T-cell (primary cell): ENCODE measurements at places on chromosomes 2 and 18. TPM values are rescaled to one million over a fixed set of nuclear protein-coding genes. Genes with fewer than 3 reads are reported as not detected.

DNA sequence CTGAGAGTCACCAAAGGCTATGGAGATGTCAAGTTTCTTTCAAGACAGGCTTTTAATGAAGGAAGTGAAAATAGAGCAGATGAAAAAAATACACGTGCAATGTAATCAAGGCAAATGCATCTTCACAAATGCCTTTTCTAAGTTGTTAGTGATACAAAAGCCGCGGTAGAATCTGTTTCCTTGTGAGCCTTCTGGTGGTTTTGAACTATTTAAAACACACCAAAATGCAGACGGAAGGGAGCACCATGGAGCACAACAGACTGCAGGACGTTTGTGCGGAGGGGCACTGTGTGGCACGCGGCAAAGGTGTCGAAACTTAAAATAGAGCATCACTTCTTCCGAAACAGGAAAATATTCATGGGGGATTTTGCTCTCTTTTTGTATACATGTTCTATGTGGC lies 65.0 kb upstream of the BOD1L2 start:
- DNase-seq: no peak

DNA sequence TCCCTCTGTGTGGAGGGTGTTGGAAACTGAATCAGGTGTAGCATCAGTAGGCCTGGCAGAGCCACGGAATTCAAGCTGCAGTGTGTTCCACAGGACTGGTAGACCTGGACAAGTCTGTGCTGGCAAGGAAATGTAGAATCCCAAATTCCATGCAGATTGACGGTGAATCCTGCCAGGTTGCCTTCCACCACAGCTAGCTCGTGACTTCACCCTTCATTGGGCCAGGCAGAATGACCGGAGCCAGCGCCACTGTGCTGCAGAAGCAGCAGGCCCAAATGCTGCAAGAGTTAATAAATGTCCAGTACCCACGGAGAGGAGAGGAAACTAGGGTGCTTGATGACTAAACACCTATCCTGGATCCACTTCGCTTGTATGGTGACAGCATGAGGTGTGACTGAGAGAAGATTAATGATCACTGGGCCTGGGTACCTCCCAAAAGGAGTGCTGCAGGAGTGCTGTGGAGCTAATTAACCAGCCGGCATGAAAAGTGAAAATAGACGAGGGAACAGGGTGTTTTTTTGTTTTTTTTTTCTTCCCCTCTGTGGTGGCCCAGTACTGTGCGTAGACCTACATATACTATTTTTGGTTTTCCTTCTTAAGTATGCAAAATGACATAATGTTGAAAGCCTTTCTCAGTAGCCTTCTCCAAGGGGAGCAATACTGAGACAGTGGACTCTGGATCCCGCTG lies 122.2 kb downstream of the TANC1 start:
- DNase-seq: no peak

GRCh38 chr2:3174626-3175567 lies 202.7 kb downstream of the EIPR1 start:
- no peak for DNase-seq

DNA sequence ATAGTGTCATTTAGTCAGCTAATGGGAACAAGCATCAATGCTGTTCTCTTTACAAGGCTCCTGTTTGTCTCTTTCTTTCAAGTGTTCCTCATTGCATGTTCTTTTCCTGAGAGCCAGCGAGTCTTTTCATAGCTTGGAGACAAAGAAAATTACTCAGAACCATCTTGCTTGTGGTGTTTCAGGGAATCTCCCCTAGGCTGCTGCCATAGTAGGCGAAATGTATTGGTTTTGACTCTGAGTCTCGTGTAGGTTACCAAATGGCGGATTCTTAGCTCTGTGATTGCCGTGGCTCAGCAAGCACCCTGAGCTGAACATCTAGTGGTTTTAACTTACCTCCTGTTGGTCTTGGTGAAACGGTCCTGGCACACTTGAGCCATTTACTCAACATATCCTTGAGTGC lies 68.7 kb downstream of the RHBDD1 start:
- no peak for DNase-seq

GRCh38 chr18:13254971-13255927 lies 36.7 kb downstream of the LDLRAD4 start:
- no peak for DNase-seq

DNA sequence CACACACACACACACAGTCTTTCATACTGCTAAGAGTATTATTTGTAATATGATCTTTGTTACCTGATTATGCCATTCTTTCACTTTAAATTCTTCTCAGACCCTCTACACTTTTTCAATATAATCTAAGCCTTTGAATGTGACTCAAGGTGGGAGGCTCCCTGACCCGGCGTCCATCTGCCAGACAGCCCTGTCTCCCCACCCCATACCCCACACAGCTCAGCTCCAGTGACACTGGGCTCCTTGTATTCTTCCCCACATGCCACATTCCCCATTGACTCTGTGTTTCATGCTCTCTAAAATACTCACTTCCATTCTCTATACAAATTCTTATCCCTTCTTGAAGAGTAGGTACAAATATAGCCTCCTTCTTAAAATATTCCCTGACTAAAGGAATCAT lies 442.2 kb downstream of the TGIF1 start:
- DNase-seq: no peak

GRCh38 chr2:16643099-16643498 lies 22.5 kb downstream of the CYRIA start:
- DNase-seq: no peak

- DNase-seq: no peak
Measured at GRCh38 chr2:170950221-170950761, 21.2 kb downstream of the GORASP2 start.

DNA sequence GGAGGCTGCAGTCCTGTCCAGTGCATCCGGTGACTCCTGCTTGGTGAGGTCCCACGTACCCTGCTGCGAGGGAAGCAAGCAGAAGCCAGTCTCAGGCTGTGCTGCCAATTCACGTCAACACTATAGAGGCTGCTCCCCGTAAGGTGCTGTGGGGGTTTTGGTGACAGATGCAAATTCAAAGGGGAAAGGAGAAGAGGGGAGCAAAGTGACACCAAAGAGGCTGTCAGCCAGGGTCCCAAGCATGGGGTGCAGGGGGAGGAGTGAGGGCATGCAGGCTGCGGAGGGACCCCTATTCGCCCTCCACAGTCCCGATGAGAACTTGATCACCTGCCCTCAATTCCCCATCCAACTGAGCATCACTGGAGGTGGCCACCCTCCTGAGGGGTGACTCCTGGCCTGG lies 179.4 kb upstream of the HS6ST1 start:
- no peak for DNase-seq

- no peak for DNase-seq
Measured at GRCh38 chr2:62741954-62742722, 36.6 kb downstream of the EHBP1 start.

GRCh38 chr2:233083782-233084181 lies 23.6 kb downstream of the INPP5D start:
- no peak for DNase-seq

- DNase-seq: no peak
Measured at GRCh38 chr2:45046786-45047185, 37.5 kb upstream of the SIX2 start.

DNA sequence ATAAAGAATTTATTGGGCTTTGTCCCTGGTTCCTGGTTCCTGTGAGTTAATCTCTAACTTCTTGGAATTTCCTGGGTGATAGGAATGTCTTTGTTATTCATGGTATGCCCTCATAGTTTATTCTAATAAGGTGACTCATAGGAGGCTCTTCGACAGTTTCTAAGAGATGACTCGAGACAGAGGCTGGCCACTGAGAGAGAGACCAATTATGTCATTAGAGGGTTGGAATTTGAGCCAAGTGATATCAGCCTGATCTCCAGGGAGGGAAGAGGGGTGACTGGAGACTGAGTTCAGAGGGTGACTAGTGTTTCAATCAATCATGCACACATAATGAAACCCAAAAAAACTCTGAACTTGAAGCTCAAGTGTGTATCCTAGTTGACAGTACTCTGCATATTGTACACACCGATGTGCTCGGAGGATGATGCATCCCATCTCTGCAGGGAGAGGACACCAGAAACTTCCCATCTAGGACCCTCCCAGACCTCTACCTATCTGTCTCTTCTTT lies 185.7 kb downstream of the MTCL1 start:
- DNase-seq: no peak

- DNase-seq: no peak
Measured at GRCh38 chr2:19894134-19894792, 7.5 kb downstream of the TTC32 start.

DNA sequence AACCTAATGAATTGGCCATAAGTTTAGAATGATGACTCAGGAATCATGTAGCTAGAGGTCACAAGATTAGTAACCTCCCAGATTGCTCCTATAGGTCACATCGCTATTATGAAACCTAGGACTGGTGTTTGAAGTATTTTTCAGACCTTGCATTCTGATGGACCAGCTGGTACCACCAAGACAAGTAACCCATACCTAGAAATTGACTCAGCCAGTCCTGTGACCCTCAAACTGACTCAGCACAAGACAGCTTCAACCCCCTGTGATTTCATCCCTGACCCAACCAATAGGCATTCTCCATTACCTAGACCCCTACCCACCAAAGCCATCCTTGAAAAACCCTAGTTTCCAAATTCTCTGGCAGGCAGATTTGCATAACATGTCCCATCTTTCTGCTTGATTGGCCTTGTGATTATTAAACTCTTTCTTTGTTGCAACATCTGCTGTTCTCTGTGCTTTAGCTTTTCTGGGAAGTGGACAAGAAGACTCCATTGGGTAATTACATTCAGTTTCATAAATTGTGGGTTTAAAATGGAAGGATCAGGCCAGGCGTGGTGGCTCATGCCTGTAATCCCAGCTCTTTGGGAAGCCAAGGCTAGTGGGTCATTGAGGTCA lies 254.9 kb downstream of the IRS1 start:
- DNase-seq: no peak

DNA sequence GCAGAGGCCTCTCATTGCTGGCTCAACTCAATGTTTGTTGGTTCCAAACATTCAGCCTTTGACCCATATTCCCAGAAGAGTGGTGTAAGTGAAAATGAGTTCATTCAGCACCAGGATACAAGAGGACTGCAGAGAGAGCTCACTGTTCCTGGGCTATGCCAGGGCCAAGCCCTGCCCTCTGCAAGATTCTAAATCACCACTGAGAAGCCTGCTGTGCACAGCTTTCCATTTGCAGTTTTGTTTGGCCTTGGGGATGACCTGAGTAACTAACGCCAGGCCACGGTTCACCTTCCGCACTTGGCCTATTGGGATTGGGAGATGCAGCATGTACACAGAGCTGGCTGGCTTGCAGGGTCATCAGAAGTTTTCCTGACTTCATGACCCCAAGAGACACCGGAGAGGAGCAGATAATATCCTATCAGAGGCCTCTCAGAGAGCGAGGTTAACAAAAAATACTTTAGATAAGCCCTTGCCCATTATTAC lies 12.6 kb downstream of the GKN1 start:
- no peak for DNase-seq

- no peak for DNase-seq
Measured at GRCh38 chr2:152499331-152499816, 164.4 kb downstream of the FMNL2 start.

DNA sequence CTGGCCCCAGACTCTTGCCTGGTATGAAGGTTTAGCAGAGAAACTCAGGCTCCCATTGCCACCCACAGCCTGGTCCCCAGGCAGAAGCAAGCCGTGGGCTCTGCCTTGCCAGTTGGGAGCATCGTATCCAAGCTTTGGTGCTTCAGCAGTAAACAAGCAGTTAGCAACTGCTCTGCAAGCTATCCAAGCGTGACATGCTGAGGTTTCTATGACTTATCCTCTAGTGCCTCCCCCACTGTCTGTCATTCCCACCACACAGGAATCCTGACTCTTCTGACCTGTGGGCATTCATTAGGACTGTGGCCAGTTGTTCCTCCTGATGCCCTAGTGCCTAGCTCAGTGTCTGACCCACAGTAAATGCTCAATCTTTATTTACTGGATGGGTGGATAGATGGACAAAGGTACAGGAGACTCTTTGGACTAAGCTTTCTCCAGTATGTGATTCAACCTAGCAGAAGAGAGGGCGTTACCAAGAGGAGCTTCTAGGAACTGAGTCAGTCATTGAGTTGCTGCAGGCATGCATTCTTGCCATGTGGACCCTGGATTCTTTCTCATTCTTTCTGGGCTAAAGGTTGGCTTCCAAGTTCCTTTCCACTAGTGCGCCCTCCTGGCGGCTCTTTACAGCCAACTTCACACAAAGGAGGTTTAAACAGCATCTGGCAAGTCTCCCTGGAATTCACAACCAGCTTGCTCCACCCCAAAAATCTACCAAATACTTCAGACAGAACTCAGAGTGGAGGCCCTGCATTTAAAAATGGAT lies 40.6 kb upstream of the MRPL19 start:
- DNase-seq: no peak

GRCh38 chr18:57930476-57930875 lies 113.5 kb upstream of the NEDD4L start:
- DNase-seq: no peak

- no peak for DNase-seq
Measured at GRCh38 chr2:213251618-213252017, 32.6 kb upstream of the SPAG16 start.

GRCh38 chr2:174325373-174326160 lies 9.2 kb upstream of the SP9 start:
- DNase-seq: no peak

The CNDP1 gene
- not detected for total RNA-seq

The ANKRD30B gene
- total RNA-seq: not detected

The CROCC2 gene
- total RNA-seq: not detected

The RAB17 gene
- not detected for total RNA-seq

The SCN7A gene
- not detected for total RNA-seq

The KIF5C gene
- 14.7 TPM for total RNA-seq

The CHRNA1 gene
- total RNA-seq: not detected

The STEAP3 gene
- total RNA-seq: 0.23 TPM

The SEPTIN10 gene
- total RNA-seq: 3.7 TPM

The FSIP2 gene
- total RNA-seq: 0.70 TPM

The LIMS4 gene
- 1.3 TPM for total RNA-seq

The SPP2 gene
- total RNA-seq: not detected
